Upper lobe of left lung (tissue), 6 donors: ENCODE measurements at places on chromosomes 6 and 20. TPM values are rescaled to one million over a fixed set of nuclear protein-coding genes. Genes with fewer than 3 reads are reported as not detected.

- H3K36me3 ChIP-seq: no peaks in the 10 kb centered on the region
- no peaks in the 10 kb centered on the region for H3K27me3 ChIP-seq
- no peak overlapping the region for H3K27ac ChIP-seq
- no peak overlapping the region for H3K4me3 ChIP-seq
Measured at GRCh38 chr6:149064001-149064659, 253.4 kb upstream of the TAB2 start.

DNA sequence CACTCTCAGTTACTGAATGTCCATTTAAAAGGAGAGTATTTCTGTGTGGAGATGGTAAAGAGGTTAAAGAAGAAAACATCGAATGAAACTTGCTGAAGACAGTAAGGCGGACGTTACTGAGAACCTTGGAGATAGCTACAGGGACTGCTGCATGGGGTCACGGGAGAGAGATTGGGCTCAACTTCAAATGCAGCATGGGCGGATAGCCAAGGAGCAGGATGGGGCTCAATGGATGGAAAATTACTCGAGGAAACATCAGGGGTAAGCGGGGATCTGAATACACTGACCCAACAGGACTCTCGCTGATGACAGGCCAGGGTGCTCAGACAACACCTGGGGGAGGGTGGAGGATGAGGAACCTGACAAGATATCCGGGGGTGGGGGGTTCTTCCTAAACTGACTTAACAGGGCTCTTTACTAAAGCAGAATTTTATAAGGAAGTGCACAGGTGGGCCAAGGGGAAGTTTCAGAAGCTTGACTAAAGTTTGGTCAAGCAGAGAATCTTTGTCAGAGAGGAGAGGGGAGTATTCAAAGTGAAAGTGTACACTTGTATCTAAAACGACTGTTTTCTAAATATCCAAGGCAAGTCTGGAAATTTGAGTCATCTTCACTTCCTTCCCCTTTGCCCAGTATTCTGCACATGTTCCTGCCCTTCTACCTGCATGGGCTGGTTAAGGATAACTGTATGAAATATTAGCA is 22.8 kb downstream of the ECT2L start:
- H3K4me1 ChIP-seq: peaks cover 12% of the 10 kb centered on the region
- no peak overlapping the region for H3K4me3 ChIP-seq
- peak overlapping the region; percentile 79 for H3K27ac ChIP-seq
- no peaks in the 10 kb centered on the region for H3K27me3 ChIP-seq

- peak overlapping the region; percentile 100 for H3K4me3 ChIP-seq
- H3K27ac ChIP-seq: peak overlapping the region; percentile 95
- peaks cover 16% of the 10 kb centered on the region for H3K4me1 ChIP-seq
- peaks cover 8% of the 10 kb centered on the region for H3K36me3 ChIP-seq
- no peak for DNase-seq
Measured at GRCh38 chr6:31794866-31795615, 511 bp downstream of the VARS1 start.

GRCh38 chr6:3926150-3926482 is 76.9 kb downstream of the FAM50B start:
- no peak for DNase-seq
- no peaks in the 10 kb centered on the region for H3K27me3 ChIP-seq
- no peak overlapping the region for H3K27ac ChIP-seq
- H3K36me3 ChIP-seq: no peaks in the 10 kb centered on the region
- H3K4me1 ChIP-seq: no peaks in the 10 kb centered on the region
- no peak overlapping the region for H3K4me3 ChIP-seq

DNA sequence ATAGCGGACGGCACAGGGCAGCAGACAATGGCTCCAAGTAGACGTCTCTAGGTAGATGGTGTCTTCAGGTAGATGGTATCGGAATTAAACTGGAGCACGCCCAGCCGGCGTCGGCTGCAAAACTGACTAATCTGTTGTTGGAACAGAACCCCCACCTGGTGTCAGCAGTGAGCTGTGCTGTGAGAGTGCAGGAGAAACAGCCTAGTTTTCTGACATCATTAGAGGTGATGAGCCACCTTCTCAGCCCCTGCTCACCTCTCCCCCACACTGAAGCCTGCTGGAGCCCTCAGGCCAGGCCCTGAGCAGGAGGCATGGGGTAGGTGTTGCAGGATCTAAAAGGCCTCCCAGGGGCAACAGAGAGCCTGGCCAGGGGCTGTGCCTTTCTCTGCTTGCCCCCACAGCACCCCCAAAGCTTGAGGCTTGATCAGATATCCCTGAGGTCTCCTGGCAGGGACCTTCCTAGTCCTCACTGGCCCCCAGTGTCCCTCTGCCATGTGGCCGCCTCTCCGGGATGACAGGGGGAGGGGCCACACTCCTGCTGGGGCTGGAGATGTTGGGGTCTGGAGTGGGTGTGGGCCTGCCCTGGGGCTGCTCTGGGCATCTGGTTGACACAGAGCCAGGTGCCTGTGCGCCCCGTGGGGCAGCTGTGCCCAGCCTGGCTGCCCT is 6.9 kb upstream of the HELZ2 start:
- H3K4me1 ChIP-seq: no peaks in the 10 kb centered on the region
- H3K4me3 ChIP-seq: no peak overlapping the region
- H3K27ac ChIP-seq: no peak overlapping the region
- DNase-seq: peak; percentile 34
- no peaks in the 10 kb centered on the region for H3K36me3 ChIP-seq
- H3K27me3 ChIP-seq: no peaks in the 10 kb centered on the region

The SIRPG gene
- 2.4 TPM for total RNA-seq
